ENCODE measurements at places on chromosomes 7 and 10.

- peak; percentile 21 for DNase-seq
Observed at GRCh38 chr7:39414224-39415035, 151.8 kb upstream of the YAE1 start.

DNA sequence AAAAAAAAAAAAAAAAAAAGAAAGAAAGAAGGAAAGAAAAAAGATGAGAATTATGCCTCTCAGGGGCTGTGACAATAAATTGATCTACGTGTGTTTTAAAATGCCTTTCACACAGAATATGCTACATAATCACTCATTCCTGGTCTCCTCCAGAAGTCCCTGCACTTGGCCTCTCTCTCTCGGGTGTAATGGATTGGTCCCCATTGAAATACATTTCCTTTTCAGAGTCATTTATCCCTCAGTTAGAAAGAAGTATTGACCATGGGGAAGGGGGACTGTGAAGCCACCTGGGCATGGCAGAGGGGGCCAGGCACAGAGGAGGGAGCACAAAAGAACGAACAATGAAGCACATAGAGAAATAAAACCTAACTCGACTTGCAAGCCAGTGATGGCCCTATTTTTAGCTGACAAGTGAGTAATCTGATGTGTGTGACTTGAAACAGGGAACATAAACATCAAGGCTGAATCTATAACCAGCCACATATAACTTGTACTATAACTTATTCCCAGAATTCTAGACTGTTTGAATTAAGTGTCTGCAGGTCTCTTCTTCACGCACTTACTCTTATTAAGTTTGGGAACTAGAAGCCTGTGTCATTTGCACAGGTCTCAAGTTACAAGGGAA lies 490.8 kb downstream of the KCNMA1 start:
- no peak for DNase-seq

- no peak for DNase-seq
Observed at GRCh38 chr10:71270301-71271220, 48.5 kb upstream of the SLC29A3 start.

DNA sequence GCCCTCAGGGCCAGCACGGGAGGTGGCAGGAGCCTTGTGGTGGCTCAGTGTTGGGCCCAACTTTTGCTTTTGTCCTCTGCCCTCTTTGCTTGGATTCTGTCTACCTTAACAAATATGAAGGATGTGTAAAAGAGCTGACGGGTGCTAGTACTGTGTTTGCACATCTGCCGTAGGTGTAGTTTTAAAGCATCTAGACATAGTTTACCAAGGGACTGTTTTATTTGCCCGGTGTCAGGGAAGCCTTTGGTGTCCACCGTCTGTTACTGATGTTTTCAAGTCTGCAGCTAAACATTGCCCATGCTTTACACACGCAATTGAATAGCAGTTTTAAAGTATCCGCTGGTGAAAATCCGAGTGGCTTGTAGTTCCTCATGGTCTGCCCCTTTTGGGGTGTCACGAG lies 87.8 kb downstream of the DYNC2I1 start:
- DNase-seq: no peak

DNA sequence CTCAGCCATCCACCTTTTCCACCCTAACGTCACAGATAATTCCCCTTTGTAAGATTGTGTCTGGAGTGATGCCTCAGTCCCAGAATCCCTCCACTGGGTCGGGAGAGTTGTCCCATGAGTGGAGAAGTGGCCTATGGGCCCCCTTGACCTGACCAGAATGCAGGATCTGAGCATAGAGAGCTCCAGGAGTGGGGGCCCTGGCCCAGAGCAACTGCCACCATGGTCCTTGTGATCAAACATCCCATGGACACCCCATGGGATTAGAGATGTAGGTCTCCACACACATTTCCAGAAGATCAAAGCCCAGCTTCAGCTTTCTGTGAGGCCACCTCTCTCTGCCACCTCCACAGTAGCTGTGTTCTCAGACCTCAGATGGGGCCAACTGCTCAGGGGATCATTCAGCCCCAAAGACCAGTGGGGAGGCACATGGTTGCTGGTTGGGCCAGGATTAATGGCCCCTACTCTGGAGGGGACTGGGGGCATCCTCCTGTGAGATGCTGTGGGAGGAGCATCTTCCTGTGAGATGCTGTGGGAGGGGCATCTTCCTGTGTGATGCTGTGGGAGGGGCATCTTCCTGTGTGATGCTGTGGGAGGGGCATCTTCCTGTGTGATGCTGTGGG lies 28.5 kb upstream of the DPYSL4 start:
- no peak for DNase-seq

DNA sequence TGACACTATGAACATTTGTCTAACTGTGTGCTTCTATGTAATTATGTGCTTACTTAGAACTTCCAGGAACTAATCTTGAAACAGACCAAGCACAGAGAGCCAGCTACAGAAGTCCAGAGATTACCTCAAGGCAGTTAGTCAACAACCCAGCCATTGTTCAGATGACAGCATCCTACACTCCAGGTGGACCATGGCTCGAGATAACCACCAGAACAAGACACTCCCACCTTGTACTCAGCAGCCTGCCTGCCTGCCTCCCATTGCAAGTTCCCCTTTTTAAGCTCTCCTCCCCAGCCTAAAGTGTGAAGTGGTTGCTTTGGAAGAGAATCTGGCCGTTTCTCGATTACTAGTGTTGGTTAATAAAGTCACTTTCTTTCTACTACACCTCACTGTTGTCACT lies 1080.6 kb upstream of the LRRN3 start:
- no peak for DNase-seq

DNA sequence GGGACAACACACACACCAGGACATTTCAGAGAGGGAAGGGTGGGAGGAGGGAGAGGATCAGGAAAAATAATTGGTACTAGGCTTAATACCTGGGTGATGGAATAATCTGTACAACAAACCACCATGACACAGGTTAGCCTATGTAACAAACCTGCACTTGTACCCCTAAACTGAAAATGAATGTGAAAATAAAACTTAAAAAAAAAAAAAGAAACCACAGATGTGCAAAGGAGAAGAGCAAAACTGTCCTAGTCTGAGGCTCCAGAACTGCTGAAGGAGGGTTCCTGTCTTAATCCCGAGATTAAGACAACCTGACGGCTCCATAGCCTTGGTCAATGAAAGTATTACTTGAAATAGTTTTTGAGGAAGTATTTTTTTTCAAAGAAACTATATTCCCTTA lies 423.0 kb downstream of the NEBL start:
- DNase-seq: no peak

- no peak for DNase-seq
Observed at GRCh38 chr10:113473011-113473410, 79.8 kb upstream of the HABP2 start.

GRCh38 chr7:155368894-155369600 lies 71.4 kb downstream of the INSIG1 start:
- DNase-seq: no peak

GRCh38 chr7:31991846-31992245 lies 78.4 kb downstream of the PDE1C start:
- DNase-seq: no peak

Data from stimulated activated CD4-positive, alpha-beta T cell treated with anti-CD3 and anti-CD28 coated beads, Interleukin-1b, Interleukin-23, amount 100 ng/mL, for 4 hours (primary cell).